Fibroblast of skin of right biceps (primary cell): ENCODE measurements at places on chromosomes 12 and 14.
A peak's percentile ranks its signal among the peaks of the same experiment; 100 is the strongest.

DNA sequence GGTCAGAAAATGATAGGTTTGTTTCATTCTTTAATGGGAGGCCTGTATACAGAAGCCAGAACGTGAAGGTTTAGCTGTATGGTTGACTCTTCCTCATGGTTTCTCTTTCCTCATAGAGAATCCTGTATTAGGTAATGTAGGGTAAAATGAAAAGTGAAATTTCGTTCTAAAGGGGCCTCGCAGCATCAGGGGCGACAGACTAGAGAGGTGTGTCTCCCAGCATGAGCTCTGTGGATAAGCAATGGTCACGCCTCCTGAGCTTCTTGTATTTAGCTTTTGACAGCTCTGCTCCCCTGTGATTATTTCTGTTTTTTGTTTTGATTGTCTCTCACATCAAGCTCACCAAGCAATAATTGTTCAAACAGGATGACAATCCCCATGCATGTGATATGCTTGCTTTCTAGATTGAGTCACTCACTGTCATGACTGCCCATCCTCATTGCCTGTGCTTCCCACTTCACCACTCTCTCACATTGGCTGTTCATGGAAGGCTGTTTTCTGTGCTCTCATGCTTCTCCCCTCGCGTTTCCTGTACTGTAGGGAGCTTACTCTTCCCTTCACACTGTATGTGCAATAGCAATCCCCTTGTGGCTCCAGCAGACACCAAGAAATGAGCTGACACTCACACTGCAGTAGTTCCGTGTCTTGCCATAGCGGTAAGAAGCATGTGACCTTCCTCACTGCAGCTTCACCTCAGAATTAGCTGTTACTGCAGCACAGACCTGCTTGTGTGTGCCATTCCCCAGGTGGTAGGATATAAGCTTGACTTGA is 44.0 kb downstream of the RAD52 start:
- no peak for DNase-seq

GRCh38 chr14:83850092-83850491 is 1679.9 kb upstream of the FLRT2 start:
- no peak for DNase-seq

GRCh38 chr12:3748620-3749019 is 4.3 kb downstream of the CRACR2A start:
- no peak for DNase-seq

DNA sequence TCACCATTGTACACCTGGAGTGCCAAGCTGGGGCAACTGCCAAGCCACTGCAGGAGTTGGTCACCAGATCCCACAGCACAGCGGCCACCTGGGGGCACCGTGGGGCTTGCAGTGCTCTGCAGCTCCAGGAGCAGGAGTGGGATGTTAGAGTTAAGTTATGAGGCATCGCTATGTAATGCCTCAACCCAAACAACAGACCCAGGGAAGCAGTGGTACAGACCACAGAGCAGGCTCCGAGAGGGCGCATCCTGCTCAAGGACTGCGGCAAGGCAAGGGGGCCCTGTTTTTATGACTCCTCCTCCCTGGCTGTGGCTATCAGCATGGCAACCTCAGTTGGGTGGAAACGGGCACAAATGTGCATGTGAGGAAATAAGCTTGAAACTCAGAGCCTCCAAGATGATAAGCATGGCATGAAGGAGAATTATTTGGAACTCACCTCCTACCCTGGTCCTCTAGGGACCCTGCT is 63.1 kb downstream of the ARL6IP4 start:
- peak; percentile 97 for DNase-seq

DNA sequence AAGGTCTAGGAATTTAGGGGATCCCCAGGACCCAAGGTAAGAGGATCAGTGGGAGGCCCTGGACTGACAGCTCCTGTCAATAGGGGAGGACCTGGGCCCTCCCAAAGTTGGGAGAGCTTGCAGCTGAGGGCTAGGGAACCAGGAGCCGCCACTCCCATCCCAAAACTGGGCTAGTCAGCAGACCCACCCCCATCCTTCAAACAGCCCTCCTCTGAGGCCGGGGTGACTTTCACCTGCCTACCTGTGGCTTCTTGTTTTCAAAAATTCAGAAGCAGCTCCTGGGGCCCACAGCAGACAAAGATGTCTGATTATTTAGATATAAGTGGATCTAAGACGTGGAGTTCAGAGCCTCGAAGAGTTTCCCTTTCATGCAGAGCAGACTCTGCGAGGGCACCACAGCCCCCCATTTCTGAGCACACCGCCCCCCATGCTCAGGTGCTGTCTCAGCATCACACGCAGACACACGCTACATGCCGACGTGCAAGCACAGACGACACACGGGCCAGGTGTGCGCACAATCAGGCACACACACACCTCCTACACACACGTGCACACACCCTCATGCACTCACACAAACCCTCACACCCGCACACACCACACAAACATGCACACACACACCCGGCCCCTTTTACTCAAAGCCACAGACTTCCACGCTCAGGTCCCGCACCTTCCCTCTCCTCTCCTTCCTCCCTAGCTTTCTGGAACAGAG is 21.9 kb downstream of the DIO3 start:
- DNase-seq: no peak

DNA sequence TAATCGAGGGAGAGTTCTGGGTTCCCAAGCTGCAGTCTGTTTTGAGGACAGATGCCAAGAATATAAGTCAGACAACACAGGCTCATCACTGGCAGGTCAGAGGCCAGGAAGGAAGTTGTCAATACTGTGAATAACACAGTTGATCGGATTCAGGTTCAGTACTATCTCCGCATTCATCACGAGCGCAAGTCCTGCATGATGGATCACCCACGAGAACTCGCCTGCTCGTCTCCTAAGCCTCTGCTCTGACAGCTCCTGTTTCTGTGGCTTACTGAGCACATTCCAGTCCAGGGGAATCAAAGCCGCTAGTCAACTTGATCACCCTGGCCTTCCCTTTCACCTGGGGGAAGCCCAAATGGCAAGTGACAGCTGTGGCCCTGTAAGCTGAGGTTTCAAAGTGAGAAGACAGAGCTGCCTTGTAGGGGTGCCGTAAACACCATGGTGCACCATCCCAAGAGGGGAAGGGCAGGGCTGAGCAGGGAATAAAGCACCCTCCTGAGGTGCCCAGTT is 60.1 kb upstream of the DICER1 start:
- no peak for DNase-seq

DNA sequence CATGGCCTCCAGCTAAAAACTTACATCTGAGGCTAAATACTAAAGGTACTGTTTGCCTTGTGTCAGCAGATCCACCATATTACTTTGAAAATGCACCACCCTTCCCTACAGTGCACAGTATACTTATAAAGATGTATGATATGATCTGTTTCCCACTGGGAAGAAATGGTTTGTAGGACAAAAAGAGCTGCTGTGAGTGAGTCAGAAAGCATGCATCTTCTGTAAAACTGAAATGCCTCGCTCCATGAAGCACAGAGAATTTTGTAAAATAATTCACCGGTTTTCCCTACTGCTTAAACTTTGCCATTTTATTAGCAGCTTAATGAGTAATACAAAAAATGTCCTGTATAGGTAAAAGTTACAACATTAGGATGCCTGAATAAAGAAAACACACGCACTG is 68.8 kb downstream of the MDGA2 start:
- DNase-seq: no peak

GRCh38 chr14:54329082-54329695 is 67.6 kb upstream of the CDKN3 start:
- DNase-seq: peak; percentile 63

GRCh38 chr12:50074936-50075807 is 10.0 kb upstream of the SMARCD1 start:
- peak; percentile 77 for DNase-seq

- DNase-seq: peak; percentile 86
These were observed 178.9 kb downstream of the KLHL28 start for GRCh38 chr14:44782775-44783238.

- DNase-seq: no peak
These were observed 175.4 kb upstream of the LHX5 start for GRCh38 chr12:113647048-113647447.
